OCI-M1 (cell line): ENCODE measurements at places on chromosomes 6 and 20.

DNA sequence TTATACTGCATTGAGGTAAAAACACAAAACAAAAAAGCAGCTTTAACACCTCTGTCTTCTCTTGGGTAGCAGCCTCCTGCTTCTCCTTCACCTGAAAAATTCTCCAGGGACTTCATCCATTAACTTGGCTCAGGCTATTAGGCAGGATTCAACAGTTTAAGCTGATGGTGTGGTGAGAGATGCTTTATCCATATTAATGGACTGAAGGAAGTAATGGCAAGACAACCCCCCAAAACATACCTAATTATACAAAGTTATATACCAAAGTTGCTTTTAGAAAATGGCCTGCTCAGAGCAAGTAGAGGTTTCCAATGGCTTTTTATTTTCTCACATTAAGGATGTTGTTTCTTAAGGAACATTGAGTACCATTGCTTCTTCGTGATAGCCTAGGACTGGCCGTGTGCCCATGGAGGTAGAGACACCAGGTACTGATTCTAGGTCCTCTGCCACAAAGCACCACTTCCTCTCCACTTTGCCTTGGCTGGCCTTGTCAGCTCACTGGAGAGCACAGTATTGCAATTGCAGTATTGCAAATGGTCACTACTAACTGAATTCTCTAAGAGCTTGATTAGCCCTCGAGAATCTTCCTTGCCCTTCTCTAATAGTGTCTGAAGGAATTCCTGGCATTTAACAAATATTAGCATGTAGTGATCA lies 7.3 kb downstream of the EDN1 start:
- no peak for DNase-seq

DNA sequence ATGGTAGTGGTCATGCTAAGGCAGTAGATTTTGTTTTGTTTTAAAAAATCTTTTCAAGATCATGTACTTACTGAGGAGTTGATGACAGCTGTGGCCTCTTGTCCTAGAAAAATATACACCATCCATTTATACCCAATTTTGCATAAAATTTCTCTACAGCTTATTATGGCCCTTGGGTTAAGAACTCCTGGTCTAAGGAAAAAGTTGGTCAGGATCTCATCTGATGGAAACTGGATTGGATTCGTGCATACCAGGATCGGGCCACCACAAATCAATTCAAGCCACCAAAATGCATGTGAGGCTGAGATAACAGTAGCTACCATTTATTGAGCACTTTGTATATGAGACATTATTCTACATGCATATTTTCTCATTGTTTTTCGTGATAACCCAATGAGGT lies 244.4 kb downstream of the ZFAND3 start:
- DNase-seq = no peak

GRCh38 chr6:150324044-150324443 lies 44.8 kb upstream of the IYD start:
- DNase-seq = no peak

DNA sequence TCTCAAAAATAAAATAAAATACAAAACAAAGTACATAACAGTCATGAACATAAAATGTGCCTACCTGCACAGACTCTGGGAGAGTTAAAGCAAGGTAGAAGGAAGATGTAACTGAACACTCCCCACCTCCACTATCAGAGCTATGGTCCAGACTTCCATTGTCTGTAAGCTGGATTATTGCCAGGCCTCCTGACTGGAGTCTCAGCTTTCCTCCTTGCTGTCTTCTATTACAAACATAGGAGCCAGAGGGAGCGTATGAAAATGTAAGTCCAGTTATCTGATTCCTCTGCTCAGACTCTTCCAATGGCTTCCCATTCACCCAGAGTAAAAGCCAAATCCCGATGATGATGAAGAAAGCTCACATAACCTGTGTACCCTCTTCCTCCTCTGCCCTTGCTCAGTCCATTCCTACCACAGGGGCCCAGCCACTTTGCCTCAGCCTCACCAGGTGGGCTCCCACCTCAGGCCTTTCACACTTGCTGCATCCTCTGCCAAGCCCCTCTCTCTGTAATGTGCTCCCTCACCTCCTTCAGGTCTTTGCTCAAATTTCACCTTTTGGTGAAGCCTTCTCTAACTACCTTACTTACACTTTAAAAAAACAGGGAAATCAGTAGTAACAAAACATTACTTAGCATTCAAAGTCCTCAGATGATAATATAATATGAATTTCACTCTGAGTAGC lies 194.1 kb downstream of the RIMS1 start:
- DNase-seq = no peak

GRCh38 chr6:8006208-8006607 lies 58.0 kb downstream of the BLOC1S5 start:
- DNase-seq = peak; percentile 62

DNA sequence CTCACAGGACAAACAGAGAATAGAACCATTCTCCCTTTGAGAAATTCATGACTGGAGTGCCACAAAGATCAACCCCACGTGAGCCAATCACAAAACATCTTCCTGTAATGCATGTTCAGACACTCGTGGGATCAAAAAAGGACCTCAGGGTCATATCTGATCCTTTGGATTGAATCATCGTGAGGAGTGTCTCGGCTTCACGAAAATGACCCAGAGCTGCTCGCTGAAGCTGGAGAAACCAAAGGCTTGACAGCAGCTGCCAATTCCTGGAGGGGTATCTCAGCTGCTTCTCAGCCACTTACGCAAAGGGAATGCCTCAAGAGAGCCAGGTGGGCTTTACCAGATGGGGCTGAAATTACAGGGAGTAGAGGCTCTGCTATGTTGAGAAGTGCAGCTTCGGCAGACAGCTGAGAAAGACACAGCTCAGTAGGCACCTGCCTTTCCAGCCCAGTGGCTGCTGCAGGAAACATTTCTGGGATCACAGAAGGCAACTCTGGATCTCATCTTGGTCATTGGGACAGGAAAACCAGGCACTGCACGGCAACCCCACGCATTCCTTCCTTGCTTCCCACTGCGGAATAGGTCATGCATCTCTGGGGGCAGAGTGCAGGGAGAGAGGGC lies 813.1 kb downstream of the KIF16B start:
- no peak for DNase-seq

DNA sequence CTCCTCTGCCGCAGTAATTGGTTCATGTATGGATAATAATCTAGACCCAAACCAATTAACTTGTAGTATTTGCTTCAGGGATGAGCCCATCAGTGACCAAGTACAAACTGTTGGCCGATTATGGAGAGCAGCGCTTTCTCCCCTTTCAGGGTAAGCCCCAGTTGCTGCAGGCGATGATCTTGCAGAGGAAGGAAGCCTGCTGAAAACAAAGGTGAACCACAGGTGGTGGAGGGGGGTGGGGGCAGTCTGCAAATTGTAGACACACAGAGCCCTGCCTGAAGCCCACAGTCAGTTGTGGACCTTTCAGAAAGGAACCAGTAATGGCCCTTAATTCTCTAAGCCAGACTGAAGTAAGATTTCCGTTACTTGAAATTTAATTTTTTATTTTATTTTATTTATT lies 167.9 kb upstream of the JARID2 start:
- no peak for DNase-seq

GRCh38 chr6:107812234-107812769 lies 11.8 kb downstream of the SCML4 start:
- no peak for DNase-seq
